Ureter (tissue), 1 donor: ENCODE measurements at places on chromosomes 1 and 21.

GRCh38 chr1:117275055-117275454 is 64.3 kb upstream of the VTCN1 start:
- DNase-seq: no peak

DNA sequence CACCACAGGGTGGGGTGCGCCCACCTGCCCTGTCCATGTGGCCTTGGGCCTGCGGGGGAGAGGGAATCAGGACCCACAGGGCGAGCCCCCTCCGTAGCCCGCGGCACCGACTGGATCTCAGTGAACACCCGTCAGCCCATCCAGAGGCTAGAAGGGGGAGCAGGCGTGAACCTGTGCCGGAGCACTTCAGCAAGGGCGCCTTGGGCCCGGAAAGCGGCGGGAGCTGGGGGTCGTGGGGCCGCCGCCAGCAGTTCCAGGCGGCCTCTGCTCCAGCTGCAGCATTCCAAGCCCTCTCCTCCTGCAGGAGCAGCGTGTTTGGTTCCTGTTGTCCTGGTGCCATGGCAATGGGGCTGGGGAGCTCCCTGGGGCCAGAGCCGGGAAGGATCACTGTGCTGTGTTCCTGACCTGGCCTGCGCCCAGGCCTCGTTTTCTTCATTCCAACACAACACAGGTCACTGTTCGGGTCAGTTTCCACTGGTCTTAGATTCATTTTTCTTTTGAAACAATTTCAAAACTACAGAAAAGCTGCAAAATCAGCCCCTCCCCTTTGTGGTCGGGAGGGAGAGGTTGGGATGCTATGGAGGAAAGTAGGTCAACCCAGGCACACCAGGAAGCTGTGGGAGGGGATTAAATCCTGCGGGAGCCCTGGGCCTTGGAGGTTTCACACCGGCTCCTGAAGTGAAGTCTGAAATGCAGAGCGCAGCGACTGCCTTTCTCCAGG is 18.8 kb downstream of the SLX9 start:
- peak; percentile 72 for DNase-seq

DNA sequence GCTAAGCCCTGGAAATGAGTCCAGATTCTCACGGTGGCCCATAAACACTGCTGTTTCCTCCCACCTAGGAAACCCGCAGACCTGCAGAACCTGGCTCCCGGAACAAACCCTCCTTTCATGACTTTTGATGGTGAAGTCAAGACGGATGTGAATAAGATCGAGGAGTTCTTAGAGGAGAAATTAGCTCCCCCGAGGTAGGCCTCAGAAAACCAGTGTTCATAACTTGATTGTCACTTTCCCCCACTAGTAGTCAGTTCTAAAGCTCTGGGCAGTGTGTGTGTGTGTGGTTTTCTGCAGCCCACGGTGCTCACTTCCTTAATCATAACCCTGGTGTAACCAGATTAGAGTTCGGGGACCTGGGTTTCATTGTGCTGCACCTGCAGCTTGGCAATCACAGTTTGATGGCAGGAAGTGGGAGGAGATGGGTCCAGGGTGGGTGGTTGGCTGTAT is 39.1 kb downstream of the CLIC6 start:
- no peak for DNase-seq

- no peak for DNase-seq
Observed at GRCh38 chr21:19683492-19683891, 1279.9 kb upstream of the TMPRSS15 start.

DNA sequence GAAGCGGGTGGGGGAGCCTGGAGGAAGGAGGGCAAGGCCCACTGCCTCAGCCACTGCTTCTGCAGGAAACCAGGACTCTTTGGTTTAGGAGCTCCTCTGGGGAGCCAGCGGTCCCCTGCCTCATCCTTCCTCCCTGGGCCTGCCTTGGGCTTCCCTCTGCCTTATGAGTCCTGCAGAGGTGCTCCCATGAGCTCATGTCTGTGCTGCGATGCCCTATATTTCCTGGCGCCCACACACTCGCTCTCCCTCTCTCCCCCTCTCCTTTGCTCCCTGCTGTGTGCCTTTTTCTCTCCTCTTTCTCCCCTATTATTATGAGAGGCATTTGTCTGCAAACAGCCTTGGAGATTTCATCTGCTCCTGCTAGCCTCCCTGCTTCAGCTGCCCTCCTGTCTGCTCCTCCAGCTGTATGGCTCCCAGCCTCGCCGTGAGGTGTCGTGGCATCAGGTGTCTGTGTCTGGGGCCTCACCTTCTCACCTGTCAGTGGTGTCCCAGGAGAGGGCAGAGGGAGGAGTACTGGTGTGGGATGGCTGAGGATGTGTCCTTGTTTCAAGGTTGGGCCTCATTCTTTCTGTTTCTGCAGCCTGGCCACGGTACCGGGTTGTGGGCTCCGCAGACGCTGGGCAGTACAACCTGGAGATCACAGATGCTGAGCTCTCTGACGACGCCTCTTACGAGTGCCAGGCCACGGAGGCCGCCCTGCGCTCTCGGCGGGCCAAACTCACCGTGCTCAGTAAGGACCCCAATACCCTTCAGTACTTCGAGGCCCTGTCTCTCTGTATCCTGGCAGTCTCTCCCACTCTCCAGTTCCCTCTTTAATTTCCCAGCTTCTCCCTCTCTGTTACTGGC is 84.2 kb downstream of the KIRREL1 start:
- DNase-seq: no peak

- DNase-seq: no peak
Observed at GRCh38 chr1:190172651-190173430, 304.8 kb downstream of the BRINP3 start.
